ENCODE measurements at places on chromosomes 13 and 19.

GRCh38 chr19:3606174-3606689, 443 bp downstream of the TBXA2R start:
- DNase-seq = peak; percentile 65

- no peak for DNase-seq
Measured at GRCh38 chr13:59710996-59711701, 452.6 kb downstream of the DIAPH3 start.

DNA sequence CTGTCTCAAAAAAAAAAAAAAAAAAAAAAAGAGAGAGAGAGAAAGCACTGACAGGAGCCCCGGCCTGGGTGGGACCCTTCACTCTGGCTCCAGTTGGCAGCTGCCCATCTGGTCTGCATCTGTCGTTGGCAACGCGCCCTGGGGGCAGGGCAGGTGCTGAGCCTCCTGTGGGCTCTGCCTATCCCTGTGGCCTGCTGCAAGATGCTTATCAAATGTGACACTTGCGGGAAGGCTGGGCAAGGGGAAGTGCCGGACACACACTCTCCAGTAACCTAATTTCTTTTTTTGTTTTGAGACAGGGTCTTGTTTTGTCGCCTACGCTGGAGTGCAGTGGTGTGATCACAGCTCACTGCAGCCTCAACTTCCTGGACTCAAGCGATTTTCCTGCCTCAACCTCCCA, 10.7 kb upstream of the KPTN start:
- no peak for DNase-seq

DNA sequence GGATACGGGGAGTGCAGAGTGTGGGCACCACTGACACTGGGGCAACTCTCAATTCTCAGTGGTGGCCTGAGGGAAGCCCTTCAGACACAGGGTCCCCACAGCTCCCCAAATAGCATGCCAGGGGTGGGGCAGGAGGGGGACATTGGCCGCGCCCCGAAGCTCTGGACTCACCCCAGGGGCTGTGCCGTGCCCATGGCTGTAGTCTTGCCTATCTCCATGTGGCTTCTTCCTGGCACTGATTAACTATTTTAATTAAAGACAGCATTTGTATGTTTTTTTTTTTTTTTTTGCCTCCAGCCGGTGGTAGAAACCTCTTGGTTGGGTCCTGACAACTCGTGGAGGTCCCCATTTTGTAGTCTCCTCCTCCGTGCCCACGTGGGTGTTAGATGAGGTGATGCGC, 23.3 kb downstream of the GATAD2A start:
- no peak for DNase-seq

All from GM23338 (cell line).